ENCODE measurements at places on chromosomes 1 and 21.

- DNase-seq, result no peak
These were observed 16.1 kb downstream of the H6PD start for GRCh38 chr1:9250411-9251381.

- DNase-seq, result no peak
These were observed 3.0 kb upstream of the PPIE start for GRCh38 chr1:39735731-39736130.

GRCh38 chr1:24737368-24738117, 7.7 kb upstream of the CLIC4 start:
- no peak for DNase-seq

- no peak for DNase-seq
These were observed 90.3 kb downstream of the SCMH1 start for GRCh38 chr1:41151846-41152245.

DNA sequence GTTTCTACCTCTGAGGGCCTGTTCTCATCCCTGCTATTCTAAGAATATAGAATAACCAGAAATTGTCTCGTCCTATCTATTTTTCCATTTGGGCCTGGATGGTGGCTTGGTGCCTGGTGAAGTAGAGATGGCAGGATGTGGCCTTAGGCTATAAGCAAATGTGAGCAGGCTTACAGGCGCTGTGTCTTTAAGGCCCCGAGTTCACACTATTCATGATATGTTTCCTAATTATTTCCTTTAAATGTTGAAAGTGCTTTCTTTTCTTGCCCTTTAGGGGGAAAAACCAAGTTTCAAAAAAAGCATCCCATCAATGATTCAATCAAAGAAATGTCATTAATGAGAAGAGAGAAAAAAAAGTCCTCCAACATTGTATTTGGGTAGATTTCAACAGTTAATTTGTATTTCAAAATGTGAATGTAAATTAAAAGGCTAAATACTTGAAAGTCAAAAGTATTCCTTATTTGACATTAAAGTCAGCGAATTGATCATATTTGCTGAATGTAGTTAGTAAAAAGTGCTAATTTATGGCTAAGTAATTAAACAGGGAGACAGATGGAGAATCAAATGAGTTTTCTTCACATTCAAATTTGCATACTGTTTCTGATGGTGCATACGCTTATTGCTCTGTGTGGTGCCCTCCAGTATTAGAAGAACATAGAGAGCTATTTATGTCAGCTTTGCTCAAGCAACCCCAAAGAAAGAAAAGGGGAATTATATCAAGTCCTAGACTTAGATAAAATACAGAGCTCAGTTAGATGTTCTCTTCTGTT, 34.0 kb upstream of the HUNK start:
- DNase-seq, result no peak

GRCh38 chr21:8992731-8993174, 1528.6 kb upstream of the TPTE start:
- DNase-seq, result no peak

GRCh38 chr1:211928993-211929637, 98.6 kb upstream of the LPGAT1 start:
- no peak for DNase-seq

DNA sequence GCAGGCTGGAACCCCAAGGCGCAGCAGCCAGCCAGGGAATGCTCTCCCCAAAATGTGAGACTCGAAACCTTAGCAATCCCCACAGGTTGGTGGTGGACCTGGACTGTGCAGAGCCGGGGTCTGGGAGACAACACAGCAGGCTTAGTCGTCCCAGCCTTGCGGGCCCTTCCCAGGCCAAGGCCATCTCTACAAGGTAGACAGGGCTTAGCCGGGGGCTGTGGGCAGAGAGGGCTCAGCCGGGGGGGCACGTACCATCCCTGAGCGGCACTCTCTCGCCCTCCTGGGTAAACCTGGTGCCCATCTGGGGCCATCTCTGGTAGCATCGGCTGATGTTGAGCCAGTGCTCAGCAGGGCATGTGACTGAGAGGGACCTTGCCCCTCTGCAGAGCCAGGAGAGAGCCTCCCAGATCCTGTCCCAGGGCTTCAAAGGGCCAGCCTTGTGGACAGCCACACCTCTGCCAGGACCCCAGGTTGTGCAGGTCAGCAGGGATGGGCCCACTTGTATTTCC, 2.2 kb upstream of the ACTRT2 start:
- DNase-seq, result no peak
